ENCODE measurements at places on chromosomes 3 and 15. TPM values are rescaled to one million over a fixed set of nuclear protein-coding genes. Genes with fewer than 3 reads are reported as not detected.
A peak's percentile ranks its signal among the peaks of the same experiment; 100 is the strongest.

DNA sequence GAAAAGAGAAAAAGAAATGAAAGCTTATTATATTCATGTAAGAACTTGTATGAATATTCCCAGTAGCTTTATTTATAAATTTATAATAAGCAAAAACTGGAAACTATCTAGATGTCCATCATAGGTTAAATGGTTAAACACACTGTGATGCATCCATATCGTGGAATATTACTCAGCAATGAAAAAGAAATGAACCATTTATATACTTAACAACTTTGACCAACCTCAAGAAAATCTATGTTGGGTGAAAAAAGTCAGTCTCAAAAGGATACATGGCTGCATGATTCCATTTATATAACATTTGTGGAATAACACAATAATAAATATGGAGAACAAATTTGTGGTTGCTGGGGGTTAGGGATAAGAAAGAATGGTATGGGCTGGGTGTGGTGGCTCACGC is 713.0 kb upstream of the SGO1 start:
- DNase-seq = no peak

The TMCO5A gene
- not detected for total RNA-seq

GRCh38 chr15:22228101-22228762 is 147.9 kb downstream of the OR4M2 start:
- DNase-seq = no peak

The COL8A1 gene
- not detected for total RNA-seq

DNA sequence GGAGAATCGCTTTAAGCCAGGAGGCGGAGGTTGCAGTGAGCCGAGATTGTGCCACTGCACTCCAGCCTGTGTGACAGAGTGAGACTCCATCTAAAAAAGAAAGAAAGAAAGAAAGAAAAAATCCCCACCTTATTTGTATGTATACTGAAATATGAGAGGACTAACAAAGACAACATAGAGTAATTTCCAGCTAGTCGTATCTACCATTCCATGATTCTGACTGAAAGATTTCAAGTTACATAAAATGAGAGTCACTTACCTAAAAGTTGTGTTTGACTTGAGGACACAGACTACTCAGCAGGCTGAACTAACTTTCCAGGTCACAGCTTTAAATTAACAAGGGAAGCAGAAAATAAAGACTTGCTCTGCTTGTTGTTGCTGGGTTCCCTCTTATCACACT is 18.8 kb upstream of the PRKCI start:
- no peak for DNase-seq

The ADCY5 gene
- not detected for total RNA-seq

The RBPMS2 gene
- not detected for total RNA-seq

The ZMYND10 gene
- 5.0 TPM for total RNA-seq

GRCh38 chr15:77821188-77821958 is 188.7 kb upstream of the LINGO1 start:
- DNase-seq = peak; percentile 55

- no peak for DNase-seq
Measured at GRCh38 chr15:40325700-40326099, 2.2 kb downstream of the INAFM2 start.

DNA sequence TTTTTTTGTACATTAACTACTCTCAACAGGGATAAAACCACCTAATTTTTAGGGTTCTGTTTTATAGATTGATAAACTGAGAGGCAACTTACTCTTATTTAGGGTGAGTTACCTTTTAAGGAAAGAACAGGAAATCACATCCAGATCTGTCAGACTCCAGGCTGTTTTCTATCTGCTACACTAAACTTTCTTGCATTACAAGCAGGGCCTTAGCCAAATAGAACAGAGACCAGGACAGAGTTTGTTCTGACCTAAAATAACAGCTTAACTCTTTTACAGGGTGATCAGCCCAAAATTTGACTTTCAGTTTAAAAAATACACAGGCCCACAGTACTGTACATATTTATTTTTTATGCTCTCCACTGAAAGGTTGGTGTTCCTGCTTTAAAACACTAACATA is 38.6 kb downstream of the SGO1 start:
- no peak for DNase-seq

DNA sequence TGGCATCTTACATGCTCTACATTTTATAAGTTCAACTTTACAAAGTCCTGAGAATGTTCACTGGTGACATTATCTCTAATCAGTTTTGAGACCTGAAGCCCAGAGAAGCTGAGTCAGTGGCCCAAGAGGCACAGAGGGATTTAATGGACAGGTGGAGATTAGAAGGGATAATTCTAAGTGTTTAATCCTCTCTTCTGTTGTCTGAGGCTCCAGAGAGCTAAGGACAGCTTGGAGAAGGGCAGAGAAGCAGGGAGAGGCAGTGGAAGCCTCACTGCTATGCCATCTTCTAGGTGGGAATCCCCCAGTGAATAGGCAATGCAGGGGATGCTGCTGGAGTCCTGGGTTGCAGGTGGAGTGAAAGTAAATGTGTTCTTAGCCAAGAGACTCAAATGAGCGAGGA is 369.4 kb upstream of the SLCO3A1 start:
- DNase-seq = no peak

The KBTBD8 gene
- 12.9 TPM for total RNA-seq

DNA sequence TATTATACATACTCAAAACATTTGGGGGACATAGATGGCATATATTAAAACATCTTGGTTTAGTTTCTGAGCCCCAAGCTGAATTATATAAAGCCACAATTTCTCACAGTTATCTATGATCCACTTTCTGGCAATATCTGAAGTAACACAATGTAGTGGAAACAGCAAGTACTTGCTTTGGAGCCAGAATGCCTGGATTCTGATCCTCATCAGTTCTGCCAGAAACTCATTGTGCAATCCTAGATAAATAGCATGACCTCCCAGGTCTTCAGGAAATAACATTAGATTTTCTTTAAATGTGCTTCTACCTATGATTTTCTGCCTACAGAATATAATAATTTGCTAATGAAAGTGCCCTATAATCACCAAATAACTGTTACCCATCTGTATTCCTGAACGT is 544.9 kb downstream of the NAALADL2 start:
- no peak for DNase-seq

DNA sequence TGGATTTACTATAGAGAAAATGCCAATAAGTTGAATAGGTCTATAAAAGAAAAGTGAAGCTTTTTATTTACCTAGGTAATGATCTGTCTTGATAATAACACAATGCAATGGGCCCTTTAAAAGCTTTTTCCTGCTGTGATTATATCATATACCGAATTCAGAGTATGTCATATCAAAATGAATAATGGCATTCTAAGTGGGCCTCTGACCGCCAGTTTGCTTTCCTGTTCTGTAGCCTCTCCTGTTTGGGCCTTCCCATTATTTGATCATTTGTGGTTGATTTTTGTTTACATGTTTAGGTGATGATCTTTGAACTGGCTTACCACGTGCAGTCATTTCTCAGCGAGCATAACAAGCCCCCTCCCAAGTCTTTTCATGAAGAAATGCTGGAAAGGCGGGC is 14.9 kb downstream of the EIF2AK4 start:
- no peak for DNase-seq

The CNTN3 gene
- not detected for total RNA-seq

DNA sequence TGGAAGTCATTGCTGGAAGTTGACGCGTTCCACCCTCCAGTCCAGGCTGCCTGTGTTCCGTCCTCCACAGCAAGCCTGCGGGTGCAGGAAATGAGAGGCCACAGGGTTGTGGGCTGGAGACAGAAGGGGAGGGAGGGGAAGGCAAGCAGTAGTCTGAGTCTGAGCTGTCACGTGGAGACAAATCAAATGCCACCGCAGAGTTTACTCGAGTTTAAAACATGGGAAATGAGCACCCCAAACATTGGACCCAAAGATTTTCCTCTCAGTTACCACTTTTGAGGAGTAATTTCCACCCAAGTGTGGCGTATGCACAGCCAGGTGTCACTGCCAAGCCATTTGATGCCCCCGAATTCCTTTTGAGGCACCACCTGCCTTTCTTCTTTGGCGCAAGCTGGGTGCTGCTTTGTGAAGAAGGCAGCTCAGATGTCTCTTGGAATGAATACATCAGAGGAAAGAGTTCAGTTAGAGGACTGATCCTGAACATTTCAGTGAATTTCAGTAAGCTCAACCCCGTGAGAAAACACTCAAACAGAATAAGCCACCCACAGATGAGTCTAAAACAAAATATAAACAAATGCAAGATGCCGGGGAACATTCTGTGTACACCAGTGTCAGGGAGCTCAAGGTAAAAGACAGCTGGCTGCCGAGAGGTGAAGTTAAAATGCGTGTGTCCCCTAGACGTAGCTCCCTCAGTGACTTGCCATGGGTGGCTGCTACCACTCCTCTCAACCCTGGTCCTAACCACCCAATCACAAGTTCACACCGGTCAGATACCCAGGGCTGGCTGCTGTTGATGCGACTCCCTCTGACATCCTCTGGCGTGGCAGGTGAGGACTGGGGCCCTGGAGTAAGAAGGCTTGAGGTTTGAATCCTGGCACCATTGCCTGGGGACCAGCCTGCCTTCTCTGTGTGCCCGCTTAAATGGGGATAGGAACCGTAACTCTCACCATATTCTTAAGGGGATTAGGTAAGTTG is 203.8 kb downstream of the UACA start:
- peak; percentile 85 for DNase-seq

- DNase-seq = peak; percentile 6
Measured at GRCh38 chr15:100780208-100780800, 99.3 kb upstream of the ALDH1A3 start.

DNA sequence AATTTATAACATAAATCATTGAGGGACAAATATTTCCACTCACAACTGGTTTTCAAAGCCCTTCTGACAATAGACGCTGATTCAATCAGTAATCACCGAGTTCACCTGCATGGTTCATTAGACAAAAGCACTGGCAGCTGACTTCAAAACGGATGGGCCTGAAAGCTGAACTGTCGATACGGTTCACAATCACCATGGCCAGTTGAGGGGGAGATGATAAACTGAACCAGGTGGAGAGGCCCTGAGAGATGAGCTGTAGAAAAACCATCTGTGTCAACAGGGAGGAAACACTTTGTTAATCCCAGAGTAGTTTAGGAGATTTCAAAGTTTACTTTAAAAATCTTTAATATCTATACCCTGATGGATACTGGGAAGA is 75.0 kb downstream of the PEX5L start:
- no peak for DNase-seq

DNA sequence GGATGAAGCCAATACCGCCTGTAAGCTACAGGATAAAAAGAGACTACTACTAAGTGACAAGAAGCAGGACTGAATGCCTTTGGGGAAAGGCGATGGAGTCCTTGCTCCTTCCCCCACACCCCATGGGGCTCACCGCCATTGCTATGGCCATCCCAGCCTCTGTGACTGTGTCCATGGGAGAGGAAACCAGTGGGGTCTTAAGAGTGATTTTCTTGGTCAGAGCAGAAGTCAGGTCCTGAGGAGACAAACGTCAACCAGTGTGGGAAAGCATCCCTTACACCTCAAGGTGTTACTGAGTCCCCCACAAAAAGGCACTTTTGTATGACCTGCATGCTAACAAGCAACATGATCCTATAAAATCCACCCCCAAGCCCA is 913 bp downstream of the IMPDH2 start:
- no peak for DNase-seq

GRCh38 chr3:127217596-127218453 is 24.9 kb downstream of the PRR23E start:
- DNase-seq = no peak

- no peak for DNase-seq
Measured at GRCh38 chr3:14864131-14864530, 45.4 kb downstream of the FGD5 start.

- DNase-seq = no peak
Measured at GRCh38 chr3:65632414-65632813, 406.3 kb downstream of the MAGI1 start.

The CYP8B1 gene
- not detected for total RNA-seq

The HES1 gene
- total RNA-seq = not detected

DNA sequence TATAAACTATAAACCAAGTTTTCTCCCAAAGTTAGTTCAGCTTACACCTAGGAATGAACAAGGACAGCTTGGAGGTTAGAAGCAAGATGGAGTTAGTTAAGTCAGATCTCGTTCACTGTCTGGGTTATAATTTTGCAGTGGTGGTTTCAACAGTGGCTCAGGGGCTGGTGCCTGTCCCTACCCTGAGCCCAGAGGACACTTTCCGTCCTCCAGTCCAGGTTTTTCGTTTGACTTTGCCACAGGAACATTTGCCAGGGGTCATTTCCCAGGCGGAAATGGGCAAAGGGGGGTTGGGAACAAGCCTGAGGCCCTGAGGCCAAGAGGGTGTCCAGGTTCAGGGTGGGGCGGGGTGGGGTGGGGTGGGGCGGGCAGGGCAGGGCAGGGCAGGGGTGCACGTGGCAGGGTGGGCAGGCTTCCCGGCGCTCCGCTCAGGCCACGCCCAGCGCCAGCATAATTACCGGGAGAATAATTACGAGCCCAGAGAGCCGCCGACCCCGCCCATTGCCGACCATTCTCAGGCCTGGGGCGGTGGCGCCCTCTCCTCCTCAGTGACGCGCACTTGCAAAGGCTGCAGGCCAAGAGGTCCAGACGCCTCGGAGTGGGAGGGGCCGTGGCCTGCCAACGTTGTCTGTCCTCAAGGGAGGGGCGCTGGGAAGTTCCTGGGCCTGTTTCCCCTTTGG is 70.4 kb downstream of the KLF13 start:
- DNase-seq = peak; percentile 13

DNA sequence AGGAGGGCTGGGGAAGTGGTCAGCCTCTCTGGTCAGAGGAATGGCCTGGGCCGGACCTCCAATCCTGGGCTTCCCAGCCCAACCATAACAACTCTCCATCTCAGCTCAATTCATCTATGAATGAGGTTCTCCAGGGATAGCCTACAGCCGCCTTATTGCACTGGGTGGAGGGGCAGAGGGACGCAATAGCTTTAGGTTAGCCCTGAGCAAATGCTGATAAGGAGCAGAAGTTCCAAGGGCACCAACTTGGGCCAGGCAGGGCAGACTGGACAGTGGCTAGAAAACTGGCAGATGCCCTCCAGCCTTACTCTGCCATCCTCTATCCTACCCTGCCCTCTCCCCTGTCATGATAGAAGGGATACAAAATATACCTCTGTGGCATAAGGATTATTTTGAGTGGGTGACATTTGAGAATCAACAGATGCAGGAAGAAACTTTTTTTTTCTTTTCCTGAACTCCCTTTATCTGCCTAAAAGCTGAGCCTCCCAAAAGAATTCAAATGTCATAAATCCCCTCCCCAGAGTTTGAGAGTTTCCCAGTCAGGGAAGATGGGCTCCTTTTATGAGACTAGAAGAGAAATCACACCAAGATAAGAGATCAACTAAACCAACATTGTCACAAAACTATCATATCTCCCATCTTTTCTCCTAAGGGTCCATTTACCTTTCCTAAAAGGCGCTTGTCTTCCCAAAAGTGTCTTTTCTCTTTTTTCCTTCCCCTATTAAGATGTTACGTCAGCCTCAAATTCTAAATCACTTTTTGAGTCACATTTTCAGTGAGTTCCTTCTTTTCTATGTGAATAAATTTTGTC is 40.4 kb upstream of the C15orf39 start:
- no peak for DNase-seq

GRCh38 chr3:25419251-25419650 is 8.8 kb upstream of the RARB start:
- no peak for DNase-seq

- DNase-seq = no peak
Measured at GRCh38 chr3:126984391-126985131, 1.6 kb downstream of the PLXNA1 start.

The ZPLD1 gene
- not detected for total RNA-seq

The LRRC3B gene
- not detected for total RNA-seq
